ENCODE measurements at places on chromosomes 6 and 20. TPM values are rescaled to one million over a fixed set of nuclear protein-coding genes. Genes with fewer than 3 reads are reported as not detected.

The NNAT gene
- polyA plus RNA-seq, result 95.1 TPM

The POM121L2 gene
- polyA plus RNA-seq, result not detected

The TAGAP gene
- polyA plus RNA-seq, result 0.97 TPM

The LINC00237 gene
- not detected for polyA plus RNA-seq

The ZDHHC14 gene
- polyA plus RNA-seq, result 23.8 TPM

The SLPI gene
- 0.26 TPM for polyA plus RNA-seq

The LTA gene
- 0.45 TPM for polyA plus RNA-seq

The POLR3F gene
- polyA plus RNA-seq, result 20.2 TPM

The RIPOR3 gene
- 6.5 TPM for polyA plus RNA-seq

The KHDC1L gene
- 0.37 TPM for polyA plus RNA-seq

The ZFP64 gene
- 20.3 TPM for polyA plus RNA-seq

The RNF8 gene
- polyA plus RNA-seq, result 25.9 TPM

The SLC35D3 gene
- polyA plus RNA-seq, result 0.20 TPM

- no peak for DNase-seq
These were observed 7.6 kb upstream of the SYNDIG1 start for GRCh38 chr20:24461848-24462247.

DNA sequence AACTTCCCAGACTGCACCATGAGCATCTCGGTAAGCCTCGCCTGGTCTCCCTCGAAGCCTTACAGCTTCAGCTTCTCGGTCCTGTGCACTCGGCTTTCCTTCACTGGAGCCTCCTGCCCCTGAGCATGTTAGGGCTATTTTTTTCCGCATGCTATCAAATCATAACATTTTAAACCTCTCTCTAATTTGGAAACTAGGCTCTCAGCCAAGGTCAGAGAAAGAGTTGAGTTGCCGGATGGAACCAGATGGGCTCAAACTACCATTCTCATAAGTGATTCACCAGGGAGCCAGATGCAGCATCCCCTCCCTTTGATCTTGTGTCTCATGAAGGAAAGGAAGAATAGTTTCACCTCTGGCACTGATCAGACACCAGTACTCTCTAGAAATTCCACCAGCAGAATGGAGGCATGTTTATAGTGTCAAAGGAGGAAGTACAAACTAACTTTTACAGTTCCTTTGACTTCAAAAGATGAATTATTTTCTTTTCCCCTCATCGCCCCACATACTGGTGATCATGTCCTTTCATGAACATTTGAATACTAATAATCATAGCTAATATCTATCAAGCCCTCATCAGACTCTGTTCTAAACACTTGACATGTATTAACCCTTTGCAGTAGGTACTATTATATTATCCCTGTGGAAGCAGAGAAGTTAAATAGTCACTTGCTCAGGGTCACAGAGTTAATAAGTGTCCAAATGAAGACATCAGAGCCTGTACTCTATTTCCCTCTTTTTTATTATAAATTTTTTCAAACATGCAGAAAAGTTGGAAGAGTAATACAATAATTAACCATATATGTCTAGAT is 46.7 kb downstream of the MAP1LC3A start:
- no peak for DNase-seq

- DNase-seq, result no peak
These were observed 79.4 kb downstream of the FOXC1 start for GRCh38 chr6:1689141-1689540.

DNA sequence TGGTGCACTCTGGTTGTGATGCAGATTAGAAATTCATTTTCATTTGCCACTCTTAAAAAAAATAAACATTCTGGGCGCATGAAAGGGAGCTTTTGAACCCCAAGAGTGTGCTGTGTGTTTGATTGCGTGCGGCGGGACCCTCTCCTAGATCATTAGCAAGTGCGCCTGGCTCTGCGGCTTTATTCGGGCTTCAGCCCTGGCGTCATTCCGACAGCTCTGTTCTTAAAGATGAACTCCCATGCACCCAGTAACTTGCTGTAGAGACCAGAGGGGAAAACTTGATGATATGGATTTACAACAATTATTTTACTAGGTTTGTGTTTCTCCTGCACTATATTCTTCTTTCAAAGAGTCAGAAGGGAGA is 48.9 kb upstream of the ARMC2 start:
- DNase-seq, result no peak

DNA sequence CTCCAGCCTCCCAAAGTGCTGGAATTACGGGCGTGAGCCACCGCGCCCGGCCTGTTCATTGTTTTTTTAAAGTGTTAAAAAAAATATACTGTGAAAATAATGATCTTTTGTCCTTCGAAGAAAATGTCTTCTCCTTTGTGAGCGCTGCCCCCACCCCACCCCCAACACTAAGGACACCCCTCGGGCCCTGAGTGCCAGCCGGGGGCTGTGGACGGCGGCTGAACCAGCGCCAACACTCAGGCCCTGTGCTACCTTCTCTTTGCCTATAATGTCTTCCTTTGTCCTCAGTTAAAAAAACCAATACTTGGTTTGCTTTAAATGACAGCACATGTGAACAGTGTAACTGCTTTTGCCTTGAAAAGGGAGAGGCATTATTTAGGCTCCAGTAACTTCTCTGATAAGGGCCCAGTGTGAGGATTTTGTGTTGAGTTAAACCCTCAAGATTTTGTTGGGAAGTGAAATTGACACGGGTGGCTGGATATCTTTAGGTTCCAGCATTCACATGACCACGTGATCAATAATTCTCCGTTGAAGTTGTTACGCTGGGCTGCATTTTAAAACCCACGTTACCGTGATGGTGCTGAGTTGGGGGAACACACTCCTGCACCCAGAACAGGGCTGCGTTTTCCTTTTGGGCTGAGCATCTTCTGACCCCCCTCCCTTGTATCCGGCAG is 9.5 kb upstream of the ADRM1 start:
- no peak for DNase-seq

GRCh38 chr6:149891259-149891658 is 6.7 kb downstream of the RAET1E start:
- DNase-seq, result no peak

DNA sequence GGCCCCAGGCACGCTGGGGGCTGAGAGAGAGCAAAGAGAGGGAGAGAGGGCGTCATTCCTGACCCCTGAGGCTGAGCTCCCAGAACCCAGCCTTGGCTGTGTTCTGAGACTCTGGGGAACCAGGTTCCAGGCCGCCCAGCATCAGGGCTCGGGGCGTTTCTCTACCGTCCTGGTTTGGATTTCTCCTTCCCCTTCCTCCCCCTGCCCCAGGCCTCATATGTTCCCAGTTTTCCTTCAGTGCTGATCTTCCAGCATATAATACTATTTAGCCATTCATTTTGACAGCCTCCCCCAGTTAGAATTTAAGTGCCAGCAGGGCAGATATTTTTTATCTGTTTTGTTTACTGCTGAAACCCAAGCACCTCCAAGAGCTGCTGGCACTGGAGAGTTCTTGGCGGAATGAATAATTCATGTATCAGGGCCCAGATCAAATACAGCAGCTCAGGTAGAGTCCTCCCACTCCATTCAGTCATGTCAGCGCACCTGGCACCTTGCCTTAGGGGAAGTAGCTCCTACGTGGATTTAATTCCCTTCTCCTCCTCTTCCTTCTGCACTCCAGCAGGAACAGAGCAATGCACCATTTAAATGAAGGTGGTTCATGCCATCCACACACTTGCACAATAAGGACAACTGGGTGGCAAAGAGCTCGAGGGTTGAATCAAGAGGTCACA is 23.4 kb upstream of the FRMD1 start:
- no peak for DNase-seq

GRCh38 chr6:71222671-71223070 is 65.9 kb upstream of the OGFRL1 start:
- DNase-seq, result no peak

- DNase-seq, result no peak
These were observed 7.0 kb downstream of the IL22RA2 start for GRCh38 chr6:137166247-137167098.

GRCh38 chr20:18005170-18005989 is 36.6 kb downstream of the MGME1 start:
- no peak for DNase-seq

DNA sequence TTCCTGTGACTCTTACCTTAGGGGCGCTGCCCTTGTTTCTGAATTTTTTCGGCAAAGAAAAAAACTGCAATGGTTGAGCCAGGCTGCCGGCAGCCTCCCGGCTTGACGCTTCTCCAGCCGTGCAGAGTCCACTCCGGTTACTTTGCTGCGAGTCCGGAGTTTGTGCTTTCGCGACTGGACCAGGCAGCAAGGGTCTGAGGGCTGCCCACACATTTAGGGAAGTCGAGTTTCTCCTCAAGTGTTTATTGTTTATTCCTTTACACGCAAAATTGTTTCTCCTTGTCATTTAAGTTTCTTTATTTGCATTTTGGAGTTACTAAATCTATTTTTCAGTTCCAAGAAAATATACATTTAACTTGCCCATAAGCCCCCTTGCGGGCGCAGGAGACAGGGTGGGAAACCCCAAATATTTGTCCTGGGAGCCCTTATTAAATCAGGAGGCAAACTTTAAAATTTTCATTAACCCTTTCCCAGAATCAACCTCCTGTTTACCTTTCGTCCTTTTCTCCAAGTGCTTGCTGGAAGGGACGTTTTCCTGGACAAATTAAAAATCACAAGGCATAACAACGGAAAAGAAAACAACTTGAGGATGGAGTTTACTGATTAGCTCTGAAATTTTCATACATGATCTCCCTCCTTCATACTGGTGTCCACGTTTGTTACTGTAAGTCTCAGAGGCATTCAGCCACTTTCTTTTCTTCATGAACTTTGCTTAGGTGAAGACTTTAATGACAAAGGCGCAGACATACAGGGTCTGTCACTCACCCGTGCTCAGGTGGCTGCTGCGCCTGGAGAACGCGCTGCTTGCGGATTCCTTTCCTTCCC is 1.7 kb upstream of the PDE10A start:
- DNase-seq, result peak; percentile 33

- no peak for DNase-seq
These were observed 86.1 kb upstream of the EZR start for GRCh38 chr6:158905277-158905676.

GRCh38 chr6:5529015-5529414 is 267.7 kb downstream of the FARS2 start:
- DNase-seq, result no peak

- DNase-seq, result no peak
These were observed 231.5 kb upstream of the SUPT3H start for GRCh38 chr6:45609141-45609638.

DNA sequence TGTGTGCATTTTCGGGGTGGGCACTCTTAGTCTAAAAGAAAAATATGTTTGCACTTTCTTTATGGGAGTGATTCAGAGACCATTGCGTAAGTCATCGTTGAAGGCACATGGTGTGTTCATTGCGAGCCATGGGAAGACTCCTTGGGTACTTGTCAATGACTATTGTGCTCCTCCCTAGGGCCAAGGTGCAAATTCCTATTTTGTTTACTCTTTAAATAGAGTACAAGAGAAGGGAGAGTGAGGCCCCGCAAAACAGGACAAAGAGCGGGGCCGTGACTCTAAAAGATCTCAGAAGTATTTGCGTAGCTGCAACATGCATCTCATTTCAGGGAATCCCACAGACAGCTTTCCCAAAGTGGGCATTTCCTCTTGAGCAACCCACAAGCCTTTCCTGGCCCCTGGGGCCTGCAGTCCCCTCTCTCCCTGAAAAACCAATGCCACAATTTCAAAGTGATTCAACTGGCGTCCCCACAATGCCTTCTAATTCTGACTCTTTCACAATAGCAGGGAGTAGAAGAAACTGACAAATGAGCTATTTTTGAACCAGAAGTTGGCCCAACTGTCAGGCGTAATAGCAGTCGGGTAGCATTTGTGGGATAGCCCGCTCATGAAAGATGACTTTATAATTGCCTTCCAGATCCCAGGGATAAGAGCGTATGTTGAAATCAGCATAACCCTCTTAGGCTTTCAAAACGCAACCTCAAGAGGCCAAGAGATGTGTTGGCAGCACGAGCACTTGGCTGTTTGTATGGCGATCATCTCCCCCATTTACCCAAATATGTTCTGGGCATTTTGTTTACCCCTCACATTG is 277.9 kb upstream of the BMP2 start:
- no peak for DNase-seq

GRCh38 chr20:6583134-6583738 is 184.2 kb upstream of the BMP2 start:
- DNase-seq, result peak; percentile 33

DNA sequence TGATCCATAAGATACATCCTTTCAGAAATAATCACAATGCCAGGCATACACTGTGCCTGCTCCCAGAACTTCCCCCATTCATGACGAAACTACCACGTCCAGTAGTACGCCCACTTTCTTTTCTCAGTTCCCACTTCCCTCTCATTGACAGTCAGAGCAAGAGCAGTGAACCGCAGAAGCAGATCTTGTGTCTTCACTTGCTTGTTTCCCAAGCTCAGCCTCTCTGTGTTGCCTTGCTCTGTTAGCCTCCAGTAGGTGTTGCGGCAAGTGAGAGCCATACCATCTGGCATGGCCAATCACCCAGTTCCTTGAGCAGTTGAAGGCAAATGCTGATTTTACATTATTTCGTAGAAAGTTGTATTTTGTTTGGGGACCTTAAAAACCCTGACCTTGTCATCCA is 11.7 kb downstream of the UST start:
- no peak for DNase-seq

DNA sequence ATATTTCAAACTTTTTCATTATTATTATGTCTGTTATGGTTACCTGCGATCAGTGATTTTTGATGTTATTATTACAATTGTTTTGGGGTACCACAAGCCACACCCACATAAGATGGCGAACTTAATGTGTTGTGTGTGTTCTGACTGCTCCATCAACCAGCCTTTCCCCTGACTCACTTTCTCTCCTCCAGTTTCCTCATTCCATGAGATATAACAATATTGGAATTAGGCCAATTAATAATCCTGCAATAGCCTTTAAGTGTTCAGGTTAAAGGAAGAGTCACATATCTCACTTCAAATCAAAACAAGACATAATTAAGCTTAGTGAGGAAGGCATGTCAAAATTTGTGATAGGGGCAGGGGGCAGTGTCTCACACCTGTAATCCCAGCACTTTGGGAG is 16.3 kb upstream of the POPDC3 start:
- no peak for DNase-seq

- DNase-seq, result no peak
These were observed 48.3 kb upstream of the SLC22A23 start for GRCh38 chr6:3504938-3505805.

DNA sequence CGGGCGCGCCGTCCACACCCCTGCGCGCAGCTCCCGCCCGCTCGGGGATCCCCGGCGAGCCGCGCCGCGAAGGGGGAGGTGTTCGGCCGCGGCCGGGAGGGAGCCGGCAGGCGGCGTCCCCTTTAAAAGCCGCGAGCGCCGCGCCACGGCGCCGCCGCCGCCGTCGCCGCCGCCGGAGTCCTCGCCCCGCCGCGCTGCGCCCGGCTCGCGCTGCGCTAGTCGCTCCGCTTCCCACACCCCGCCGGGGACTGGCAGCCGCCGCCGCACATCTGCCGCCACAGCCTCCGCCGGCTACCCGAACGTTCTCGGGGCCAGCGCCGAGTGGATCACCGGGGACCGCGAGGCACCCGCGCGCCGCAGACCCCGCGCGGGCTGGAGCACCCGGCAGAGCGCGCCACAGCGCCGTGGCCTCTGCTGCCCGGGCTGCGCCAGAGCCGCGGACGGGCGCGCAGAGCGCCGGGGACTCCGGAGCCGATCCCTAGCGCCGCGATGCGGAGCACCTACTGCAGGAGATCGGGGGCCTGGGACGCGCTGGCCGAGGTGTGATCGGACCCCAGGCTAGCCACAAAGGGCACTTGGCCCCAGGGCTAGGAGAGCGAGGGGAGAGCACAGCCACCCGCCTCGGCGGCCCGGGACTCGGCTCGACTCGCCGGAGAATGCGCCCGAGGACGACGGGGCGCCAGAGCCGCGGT is at the start of gene BMP2:
BMP2 (plus strand) TSS at position 151 of the 692 bp plus-strand sequence. CDS start 2,441 bp downstream, outside the sequence.
- peak; percentile 47 for DNase-seq

GRCh38 chr6:160945516-160946177 is 45.9 kb upstream of the MAP3K4 start:
- no peak for DNase-seq
